ENCODE measurements at places on chromosomes 5 and 9.

DNA sequence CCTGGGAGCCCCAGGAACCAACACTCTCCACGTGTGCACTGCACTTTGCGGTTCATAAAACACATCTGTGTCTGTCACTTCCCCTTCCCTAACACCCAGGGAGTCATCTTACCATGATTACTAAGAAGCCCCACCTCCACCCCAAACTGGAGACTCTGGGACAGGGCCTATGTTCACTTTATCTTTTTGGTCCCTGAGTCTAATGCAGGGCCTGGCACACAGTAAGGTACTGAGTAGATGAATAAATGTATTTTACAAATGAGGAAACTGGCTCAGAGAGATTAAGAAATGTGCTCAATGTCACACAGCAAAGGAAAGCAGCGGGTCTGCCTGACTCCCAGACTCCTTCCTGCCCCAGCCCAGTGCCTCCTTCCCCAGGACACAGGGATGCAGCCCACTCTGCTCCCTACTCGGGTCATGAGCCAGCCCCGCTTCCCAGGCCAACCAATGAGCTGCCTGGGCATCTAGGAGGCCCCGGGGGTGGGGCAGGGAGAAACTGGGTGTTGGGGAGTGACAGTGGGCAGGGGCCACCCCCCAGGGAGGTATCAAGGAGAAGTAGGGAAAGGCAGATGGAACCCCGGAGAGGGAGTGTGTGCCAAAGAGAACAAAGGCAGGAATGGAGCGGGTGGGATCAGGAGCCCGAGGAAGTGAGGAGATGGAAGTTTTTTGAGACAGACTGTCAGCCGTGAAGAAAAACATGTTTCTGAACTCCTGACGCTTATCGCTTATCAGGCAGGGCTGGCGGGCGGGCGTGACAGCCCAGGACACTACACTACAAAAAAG is 30.5 kb downstream of the SHB start:
- no peak for DNase-seq

- DNase-seq, result no peak
Measured at GRCh38 chr5:2565147-2565546, 186.3 kb downstream of the IRX2 start.

DNA sequence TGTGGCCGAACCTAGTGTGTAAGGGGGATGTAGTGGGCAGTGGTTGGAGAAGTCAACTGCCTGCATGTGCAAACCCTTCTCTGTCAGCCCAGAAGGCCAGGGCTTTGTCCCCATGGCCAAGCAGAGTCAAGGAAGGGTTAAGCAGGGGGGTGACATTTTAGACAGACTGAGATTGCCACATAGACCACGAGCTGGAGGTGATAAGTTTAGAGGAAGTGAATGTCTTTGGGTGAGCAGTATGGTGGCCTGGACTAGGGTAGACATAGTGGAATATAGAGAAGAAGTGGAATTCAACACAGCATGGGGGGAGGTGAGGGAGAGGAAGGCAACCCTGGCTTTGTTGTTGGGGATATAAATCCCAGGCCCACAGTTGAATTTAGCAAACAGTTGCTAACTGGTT is 38.7 kb upstream of the CDKN2AIPNL start:
- no peak for DNase-seq

GRCh38 chr9:85927076-85927475 is 13.9 kb upstream of the NAA35 start:
- no peak for DNase-seq
